ENCODE measurements at places on chromosomes 3 and 15.

GRCh38 chr3:59313365-59313764 is 263.5 kb upstream of the CFAP20DC start:
- peak; percentile 8 for DNase-seq

- DNase-seq = no peak
These were observed 513 bp downstream of the VGLL4 start for GRCh38 chr3:11643201-11643603.

DNA sequence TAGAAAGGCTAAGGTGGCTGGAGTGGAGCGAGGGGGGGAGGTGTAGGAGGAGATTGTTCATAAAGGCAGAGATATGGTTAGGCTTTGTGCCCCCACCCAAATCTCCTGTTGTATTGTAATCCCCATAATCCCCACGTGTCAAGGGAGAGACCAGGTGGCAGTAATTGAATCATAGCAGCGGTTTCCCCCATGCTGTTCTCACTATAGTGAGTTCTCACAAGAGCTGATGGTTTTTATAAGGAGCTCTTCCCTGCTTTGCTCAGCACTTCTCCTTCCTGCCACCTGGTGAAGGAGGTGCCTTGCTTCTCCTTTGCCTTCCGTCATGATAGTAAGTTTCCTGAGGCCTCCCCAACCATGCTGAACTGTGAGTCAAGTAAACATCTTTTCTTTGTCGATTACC is 64.7 kb upstream of the CFAP161 start:
- DNase-seq = no peak

- DNase-seq = no peak
These were observed 260.4 kb upstream of the P2RY1 start for GRCh38 chr3:152574461-152575079.

GRCh38 chr15:98282656-98283332 is 322.3 kb downstream of the ARRDC4 start:
- DNase-seq = no peak

DNA sequence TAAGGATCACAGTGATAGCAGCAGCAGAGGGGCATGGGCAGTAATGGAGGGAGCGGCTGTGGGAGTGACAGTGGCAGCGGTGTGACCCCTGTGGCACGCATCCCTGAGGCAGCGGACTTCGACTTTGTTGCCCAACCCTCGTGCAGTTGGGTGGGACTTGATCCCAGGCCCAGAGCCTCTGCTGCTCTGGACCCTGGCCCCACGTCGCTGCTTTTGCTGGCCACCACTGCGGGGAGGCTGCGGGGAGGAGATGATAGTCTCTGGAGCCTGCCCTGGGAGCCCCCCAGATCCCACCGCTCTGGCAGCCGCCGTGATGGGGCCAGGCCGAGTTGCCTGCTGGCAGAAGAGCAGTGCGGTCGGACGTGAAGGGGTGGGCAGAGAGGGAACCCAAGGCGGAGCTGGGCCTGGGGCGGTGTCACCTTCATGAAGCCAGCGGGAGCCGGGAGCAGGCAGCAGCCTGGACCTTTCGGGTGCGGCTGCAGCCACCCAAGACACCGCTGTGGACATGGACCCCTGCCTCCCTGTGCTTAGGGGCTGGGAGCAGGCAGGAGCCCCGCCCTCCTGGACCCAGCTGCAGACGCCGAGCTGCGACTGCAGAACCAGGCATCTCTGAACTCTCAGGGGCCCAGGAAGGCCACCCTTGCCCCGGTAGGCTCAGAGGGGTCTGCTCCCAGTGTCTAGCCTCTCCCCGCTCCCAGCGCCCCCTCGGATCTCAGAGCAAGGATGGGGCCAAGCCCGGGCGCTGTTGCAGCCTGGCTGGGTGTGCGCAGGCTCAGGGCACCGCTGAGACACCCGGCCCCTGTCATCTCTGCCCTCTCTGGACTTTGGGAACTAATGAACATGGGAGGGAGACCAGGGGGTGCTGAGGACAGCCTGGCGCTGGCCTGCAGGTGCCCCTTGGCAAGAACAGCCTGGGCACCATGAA is 38.3 kb downstream of the COMMD2 start:
- no peak for DNase-seq

GRCh38 chr15:68353421-68354135 is 76.0 kb downstream of the FEM1B start:
- no peak for DNase-seq

GRCh38 chr3:194034346-194035336 is 101.3 kb upstream of the HES1 start:
- DNase-seq = no peak
